Liver (tissue), 10 donors: ENCODE measurements at places on chromosomes 13 and 19. TPM values are rescaled to one million over a fixed set of nuclear protein-coding genes. Genes with fewer than 3 reads are reported as not detected.

The ZNF20 gene
- total RNA-seq, result 1.2 TPM

The PLA2G4C gene
- 1.1 TPM for total RNA-seq

The PBX4 gene
- 0.59 TPM for total RNA-seq

The SRRM5 gene
- 0.09 TPM for total RNA-seq

The ADAT3 gene
- 3.3 TPM for total RNA-seq

The LRRC25 gene
- 7.9 TPM for total RNA-seq

The TNFSF9 gene
- 0.08 TPM for total RNA-seq

The KIR3DL2 gene
- total RNA-seq, result not detected

The CYP2S1 gene
- 1.4 TPM for total RNA-seq

DNA sequence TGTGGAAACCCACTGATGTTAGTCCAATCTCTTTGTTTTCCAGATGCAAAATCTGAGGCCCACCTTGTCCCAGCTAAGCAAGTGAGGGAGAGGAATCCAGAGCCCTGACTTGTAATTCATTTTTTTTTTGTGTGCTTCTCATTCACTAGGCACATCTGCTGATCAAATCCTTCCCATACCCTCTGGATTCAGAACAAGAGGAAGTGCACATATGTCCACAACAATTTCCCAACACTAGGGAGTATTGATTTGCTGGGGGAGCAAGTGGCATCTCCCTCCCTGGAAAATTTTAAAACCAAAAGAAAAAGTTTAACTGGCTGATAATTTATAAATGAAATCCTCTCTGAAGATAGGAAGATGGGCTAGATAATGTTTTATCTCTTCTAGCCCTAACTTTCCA, 94.6 kb upstream of the RFC3 start:
- DNase-seq, result no peak

DNA sequence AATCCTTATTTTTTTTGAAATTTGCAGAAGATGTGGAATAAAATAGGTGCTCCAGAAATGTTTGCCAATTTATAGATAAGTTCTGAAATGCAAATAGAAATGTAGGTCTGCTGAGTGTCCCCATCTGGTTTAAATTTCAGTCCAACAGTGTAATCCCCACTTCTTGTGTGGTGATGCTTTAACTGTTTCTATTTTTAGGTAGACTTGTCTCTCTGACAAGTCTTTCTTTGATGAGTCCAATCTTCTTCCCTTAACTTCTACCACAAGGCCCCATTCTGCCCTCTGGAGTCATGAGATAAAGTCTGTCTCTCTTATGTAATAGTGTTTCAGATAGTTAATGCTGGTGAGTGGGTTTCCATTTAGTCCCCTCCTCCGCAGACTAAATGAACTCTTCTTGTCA, 390.4 kb downstream of the RFC3 start:
- no peak for DNase-seq

DNA sequence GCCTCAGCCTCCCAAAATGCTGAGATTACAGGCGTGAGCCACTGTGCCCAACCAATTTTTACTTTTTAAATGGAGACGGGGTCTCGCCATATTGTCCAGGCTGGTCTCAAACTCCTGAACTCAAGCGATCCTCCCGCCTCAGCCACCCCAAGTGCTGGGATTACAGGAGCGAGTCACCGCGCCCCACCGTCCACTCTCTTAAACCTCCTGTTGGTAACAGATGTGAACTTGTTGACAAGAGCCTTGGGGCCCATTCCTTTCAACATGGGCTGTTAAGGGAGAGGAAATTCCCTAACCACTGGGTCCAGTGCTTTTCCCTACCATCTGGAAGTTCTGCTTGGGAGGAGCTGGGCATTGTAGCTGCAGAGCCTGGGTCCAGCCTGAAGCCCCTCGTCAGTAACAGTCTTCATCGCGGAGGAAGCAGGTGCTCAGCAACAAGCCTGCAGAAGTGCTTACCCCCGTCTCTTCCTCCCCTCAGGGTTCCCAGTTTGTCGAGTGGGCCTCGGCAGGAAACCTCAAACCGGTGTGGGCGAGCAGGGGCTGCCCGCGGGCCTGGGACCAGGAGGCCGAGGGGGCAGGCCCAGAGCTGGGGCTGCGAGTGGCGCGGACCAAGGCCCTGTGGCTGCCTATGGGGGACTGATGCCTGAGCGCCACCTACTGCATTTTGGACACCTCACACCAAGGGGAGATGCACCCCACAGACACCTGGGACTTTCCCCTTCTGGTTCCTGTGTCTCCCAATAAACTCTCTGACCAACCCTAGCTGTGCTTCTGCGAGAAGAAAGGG, 4.0 kb upstream of the FLT3LG start:
- DNase-seq, result no peak

- DNase-seq, result no peak
Measured at GRCh38 chr13:23506071-23506806, 64.0 kb upstream of the TNFRSF19 start.

- DNase-seq, result no peak
Measured at GRCh38 chr13:100526318-100527000, 62.1 kb downstream of the GGACT start.

DNA sequence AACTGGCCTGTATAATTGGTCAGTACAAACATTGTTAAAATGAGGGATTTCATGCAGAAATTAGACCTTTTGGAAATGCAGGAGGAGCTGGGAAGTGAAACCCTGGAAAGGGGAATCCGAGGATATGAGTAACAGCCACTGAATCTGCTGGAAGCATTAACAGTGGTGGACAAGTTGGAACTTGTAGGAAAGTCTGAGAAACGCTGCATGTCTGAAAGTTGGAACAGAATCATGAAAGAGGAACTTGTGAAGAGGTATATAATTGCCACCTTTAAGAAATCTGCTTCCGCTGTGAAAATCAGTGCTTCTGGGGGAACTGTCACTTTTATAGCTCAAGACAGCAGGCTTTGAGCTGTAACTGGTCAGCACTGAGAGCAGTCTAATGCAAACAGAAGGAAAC, 716.5 kb upstream of the PRR20A start:
- DNase-seq, result no peak

- no peak for DNase-seq
Measured at GRCh38 chr13:104466016-104466415, 1399.8 kb upstream of the SLC10A2 start.

- peak; percentile 94 for DNase-seq
Measured at GRCh38 chr19:7293762-7294557, at the start of gene INSR. INSR (minus strand) TSS chr19:7294414; CDS start chr19:7293891, 523 bp downstream.

- DNase-seq, result no peak
Measured at GRCh38 chr13:41492432-41493260, 35.3 kb downstream of the RGCC start.

DNA sequence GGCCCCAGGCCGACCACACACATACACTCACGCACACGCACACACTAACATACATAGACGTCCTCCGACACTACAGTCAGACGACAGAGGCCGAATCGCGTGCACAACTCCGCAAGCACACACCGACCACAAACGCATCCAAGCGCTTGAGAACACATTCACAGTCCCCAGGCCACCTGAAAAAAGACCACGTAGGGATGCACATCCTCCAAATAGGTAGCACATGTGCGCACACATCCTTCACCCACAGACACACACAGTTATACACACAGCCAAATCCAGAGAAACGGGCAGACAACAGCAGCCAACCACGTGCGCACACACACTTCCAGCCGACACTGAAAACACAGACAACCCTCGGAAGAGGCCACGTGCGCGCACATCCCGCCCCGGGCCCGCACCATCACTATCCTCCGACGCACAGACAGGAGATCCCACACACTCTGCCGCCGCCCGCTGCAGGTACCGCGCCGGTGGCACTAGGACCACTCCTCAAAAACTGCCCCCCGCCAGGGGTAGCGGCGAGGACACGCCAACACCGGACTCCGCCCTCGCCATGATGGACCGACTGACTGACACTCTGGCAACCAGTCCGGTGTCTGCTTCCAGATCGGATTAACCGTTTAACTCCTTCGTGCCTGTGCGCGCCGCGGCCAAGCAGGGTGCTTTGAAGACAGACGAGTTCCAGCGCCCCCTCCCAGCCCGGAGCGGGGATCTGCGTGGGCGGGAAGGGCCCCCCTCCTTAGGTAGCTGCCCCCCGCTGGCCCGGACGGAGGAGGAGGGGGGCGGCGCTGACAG, 493 bp upstream of the PDE4A start:
- no peak for DNase-seq

GRCh38 chr13:105259426-105259825, 1276.0 kb downstream of the EFNB2 start:
- no peak for DNase-seq

DNA sequence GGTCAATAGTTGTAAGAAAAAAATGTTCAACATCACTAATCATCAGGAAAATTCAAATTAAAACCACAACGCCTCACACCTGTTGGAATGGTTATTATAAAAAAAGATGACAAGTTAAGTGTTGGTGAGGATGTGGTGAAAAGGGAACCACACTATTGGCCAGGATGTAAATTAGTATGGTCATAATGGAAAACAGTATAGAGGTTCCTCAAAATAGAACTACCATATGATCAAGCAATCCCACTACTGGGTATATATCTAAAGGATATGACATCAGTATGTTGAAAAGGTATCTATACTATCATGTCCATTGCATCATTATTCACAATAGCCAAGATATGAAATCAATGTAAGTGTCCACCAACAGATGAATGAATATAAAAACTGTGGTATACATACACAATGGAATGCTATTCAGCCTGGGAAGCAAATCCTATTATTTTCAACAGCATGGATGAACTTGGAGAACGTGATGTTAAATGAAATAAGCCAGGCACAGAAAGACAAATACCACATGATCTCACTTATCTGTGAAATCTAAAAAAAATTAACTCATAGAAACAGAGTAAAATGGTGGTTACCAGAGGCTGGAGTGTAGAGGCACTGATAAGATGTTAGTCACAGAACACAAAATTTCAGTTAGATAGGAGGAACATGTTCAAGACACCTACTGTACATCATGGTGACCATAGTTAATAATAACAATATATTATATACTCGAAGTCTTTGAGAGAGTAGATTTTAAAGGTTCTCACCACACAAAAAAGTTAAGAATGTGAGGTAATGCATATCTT, 56.6 kb downstream of the TBC1D4 start:
- no peak for DNase-seq

DNA sequence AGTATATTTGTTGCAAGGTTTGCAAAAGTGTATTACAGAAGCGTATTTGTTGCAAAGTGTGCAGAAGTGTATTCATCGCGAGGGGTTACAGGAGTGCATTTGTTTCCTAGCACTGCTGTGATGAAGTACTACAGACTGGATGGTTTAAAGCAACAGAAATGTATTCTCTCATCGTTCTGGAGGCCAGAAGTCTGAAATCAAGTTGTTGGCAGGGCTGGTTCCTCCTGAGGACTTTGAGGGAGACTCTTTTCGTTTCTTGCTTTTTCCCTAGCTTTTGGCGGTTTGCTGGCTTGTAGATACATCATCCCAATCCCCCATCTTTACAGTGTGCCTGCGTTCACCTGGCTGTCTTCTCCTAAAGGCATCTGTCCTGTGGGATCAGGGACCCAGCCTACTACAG, 127.9 kb upstream of the USP29 start:
- DNase-seq, result no peak

GRCh38 chr13:108322206-108322824, 52.8 kb downstream of the TNFSF13B start:
- no peak for DNase-seq

- DNase-seq, result no peak
Measured at GRCh38 chr13:98096059-98096458, 46.8 kb upstream of the FARP1 start.

GRCh38 chr19:27894906-27895754, 1317.8 kb downstream of the UQCRFS1 start:
- no peak for DNase-seq

GRCh38 chr13:50990818-50991506, 81.4 kb downstream of the RNASEH2B start:
- no peak for DNase-seq

DNA sequence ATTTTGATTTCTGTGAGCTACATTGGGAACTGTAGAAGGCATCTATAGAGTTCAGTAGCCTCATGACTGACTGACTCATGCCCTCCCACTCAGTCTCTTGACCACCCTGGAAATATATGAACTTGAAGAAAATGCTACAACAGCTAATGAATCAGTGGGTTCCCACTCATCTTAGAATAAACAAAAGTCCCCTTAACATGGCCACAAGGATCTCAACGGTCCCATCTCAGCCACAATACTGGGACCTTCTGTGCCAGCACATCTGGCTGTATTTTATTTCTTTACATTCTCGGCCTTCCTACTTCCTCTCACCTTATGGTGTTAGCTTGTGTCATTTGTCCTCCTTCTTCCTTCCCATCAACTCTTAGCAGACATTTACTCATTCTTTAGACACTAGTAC, 619.8 kb downstream of the DCT start:
- no peak for DNase-seq

DNA sequence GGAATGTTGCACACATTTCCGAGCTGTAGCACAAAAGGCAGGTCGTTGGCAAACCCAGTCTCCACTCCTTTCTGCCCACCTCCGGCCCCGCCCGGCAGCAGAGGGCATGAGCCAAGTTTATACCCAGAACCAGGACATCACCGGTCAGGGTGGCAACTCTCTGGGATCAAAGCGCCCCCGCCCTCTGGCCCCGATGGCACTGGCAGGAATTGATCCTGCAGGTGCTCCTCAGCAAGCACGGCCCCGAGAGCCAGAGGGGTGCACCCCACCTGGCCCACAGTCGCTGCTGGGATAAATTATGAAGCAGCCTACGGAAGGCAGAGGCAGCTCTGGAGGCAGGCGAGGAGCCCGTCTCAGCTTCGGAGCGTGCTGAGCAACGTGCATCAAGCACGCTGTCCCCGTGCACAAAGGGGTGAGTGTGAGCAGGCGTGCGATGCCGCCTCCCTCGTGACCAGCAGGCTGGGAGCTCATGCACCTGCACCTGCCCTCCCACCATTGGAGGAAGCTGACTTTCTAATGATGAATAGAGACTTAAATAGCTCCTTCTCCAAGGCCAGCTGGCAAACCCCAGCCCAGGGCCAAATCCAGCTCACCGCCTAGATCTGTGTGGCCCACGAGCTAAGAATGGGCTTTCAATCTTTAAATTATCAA, 25.7 kb downstream of the SHC2 start:
- no peak for DNase-seq
